Lung (tissue), 17 donors: ENCODE measurements at places on chromosomes 13 and 19. TPM values are rescaled to one million over a fixed set of nuclear protein-coding genes. Genes with fewer than 3 reads are reported as not detected.

Gene CCDC122
- total RNA-seq: 6.3 TPM

Gene GPR42
- total RNA-seq: 0.21 TPM

Gene IL17D
- 1.00 TPM for total RNA-seq

Gene IGFL4
- total RNA-seq: not detected

Gene JSRP1
- 2.3 TPM for total RNA-seq

Gene F7
- total RNA-seq: 0.21 TPM

Gene UGGT2
- total RNA-seq: 24.3 TPM

Gene MRPL34
- 22.3 TPM for total RNA-seq

GRCh38 chr19:23481043-23481442, 85.8 kb upstream of the ZNF91 start:
- H3K27ac ChIP-seq: no peak overlapping the region
- no peak overlapping the region for H3K4me3 ChIP-seq
- H3K4me1 ChIP-seq: no peaks in the 10 kb centered on the region
- H3K27me3 ChIP-seq: no peaks in the 10 kb centered on the region
- no peak for DNase-seq

- no peaks in the 10 kb centered on the region for H3K27me3 ChIP-seq
- peak; percentile 11 for DNase-seq
- H3K4me3 ChIP-seq: no peak overlapping the region
- H3K27ac ChIP-seq: no peak overlapping the region
Observed at GRCh38 chr13:106350208-106350607, 185.3 kb downstream of the EFNB2 start.

GRCh38 chr13:26372747-26373146, 118.8 kb downstream of the CDK8 start:
- no peak overlapping the region for H3K4me3 ChIP-seq
- H3K27ac ChIP-seq: no peak overlapping the region
- no peak for DNase-seq
- H3K4me1 ChIP-seq: no peaks in the 10 kb centered on the region
- no peaks in the 10 kb centered on the region for H3K27me3 ChIP-seq

GRCh38 chr19:34173193-34173956, 1.1 kb downstream of the LSM14A start:
- peaks cover 8% of the 10 kb centered on the region for H3K36me3 ChIP-seq
- peak; percentile 63 for DNase-seq
- H3K27ac ChIP-seq: peak overlapping the region; percentile 98
- peaks cover 30% of the 10 kb centered on the region for H3K4me1 ChIP-seq
- no peaks in the 10 kb centered on the region for H3K27me3 ChIP-seq

DNA sequence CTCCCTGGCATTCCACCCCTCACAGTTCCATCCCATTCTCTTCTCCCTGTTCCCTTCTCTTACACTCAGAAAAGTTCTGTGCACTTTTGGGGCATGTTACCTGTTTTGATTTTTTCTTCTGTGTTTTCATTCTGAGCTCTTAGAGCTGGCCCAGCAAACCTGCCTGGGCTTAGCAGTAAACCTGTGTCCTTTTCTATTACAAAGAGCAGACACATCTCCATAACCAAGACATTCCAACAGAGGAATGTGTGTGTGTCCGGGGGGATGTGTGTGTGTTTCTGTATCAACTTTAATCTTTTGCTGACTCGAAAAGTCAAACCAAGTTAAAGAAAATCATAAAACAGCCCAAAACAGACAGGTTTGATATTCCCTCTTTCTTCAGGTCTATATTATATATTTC, 49.1 kb upstream of the SOX21 start:
- H3K27ac ChIP-seq: no peak overlapping the region
- H3K27me3 ChIP-seq: no peaks in the 10 kb centered on the region
- H3K4me1 ChIP-seq: no peaks in the 10 kb centered on the region
- no peak overlapping the region for H3K4me3 ChIP-seq

GRCh38 chr13:41053384-41053826, 7.9 kb upstream of the WBP4 start:
- DNase-seq: peak; percentile 49
- peaks cover 8% of the 10 kb centered on the region for H3K4me1 ChIP-seq
- peaks cover 8% of the 10 kb centered on the region for H3K36me3 ChIP-seq
- no peak overlapping the region for H3K4me3 ChIP-seq
- H3K27me3 ChIP-seq: no peaks in the 10 kb centered on the region
